ENCODE measurements at places on chromosomes 12 and 14. TPM values are rescaled to one million over a fixed set of nuclear protein-coding genes. Genes with fewer than 3 reads are reported as not detected.

GRCh38 chr14:24139272-24139934, 2.0 kb downstream of the EMC9 start:
- peaks cover 6% of the 10 kb centered on the region for H3K36me3 ChIP-seq
- no peak overlapping the region for H3K27ac ChIP-seq
- H3K4me3 ChIP-seq = peak overlapping the region; percentile 61

DNA sequence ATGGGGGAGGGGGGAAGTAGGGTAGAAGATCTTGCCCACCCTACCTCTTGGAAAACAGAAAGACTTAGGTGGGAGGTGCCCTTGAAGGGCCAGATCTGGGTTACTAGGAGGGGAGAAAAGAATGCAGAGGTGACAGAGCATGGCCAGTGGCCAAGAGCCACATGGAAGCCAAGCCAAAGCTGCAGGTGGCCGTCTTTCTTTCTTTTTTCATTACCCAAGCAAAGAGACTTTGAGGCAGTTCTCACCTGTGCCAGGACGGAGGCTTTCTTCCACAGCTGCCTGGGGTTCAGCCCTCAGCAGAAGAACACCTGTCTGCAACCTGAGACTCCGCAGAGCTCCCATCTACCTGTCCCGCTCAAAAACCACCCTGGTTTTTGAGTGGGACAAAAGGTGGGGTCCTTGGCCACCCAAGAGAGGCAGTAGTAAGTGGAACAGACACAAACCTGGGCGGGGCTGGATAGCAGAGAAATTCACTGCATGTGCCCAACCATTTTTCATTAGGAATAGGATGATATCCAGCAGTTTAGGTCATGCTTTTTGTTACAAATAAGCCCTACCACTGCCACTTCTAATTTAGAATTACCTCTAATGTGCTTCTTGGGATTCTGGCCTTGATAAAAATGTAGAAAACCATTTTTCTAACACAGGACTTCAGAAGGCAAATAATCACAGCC, 116.5 kb downstream of the DYRK2 start:
- no peak overlapping the region for H3K27ac ChIP-seq
- no peak overlapping the region for H3K4me3 ChIP-seq
- H3K27me3 ChIP-seq = peaks cover 4% of the 10 kb centered on the region
- no peaks in the 10 kb centered on the region for H3K36me3 ChIP-seq
- no peak for DNase-seq

DNA sequence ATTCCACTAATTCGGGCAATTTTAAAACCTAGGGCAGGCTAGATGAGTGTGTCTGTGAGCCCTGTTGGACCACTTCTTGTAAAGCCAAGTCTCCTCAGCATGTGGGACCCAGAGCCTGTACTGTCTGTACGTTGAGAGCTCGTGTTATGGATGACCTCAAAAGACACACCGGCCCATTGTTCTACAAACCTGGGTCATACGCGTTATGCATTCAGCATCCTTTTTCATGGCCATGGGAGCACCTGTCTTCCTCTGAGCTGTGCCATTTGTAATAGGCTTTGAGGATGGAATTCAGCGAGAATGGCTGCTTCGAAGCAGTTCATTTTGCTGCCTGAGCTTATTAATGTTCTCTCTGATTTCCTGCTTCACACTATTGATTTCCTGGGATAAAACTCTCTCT, 15.0 kb downstream of the WSCD2 start:
- no peak overlapping the region for H3K4me3 ChIP-seq
- H3K27me3 ChIP-seq = peaks cover 20% of the 10 kb centered on the region
- no peaks in the 10 kb centered on the region for H3K4me1 ChIP-seq
- DNase-seq = no peak
- H3K27ac ChIP-seq = no peak overlapping the region
- no peaks in the 10 kb centered on the region for H3K36me3 ChIP-seq

- no peak overlapping the region for H3K27ac ChIP-seq
- H3K4me1 ChIP-seq = no peaks in the 10 kb centered on the region
- H3K4me3 ChIP-seq = no peak overlapping the region
- no peak for DNase-seq
Measured at GRCh38 chr14:45145214-45145613, 9.5 kb downstream of the FANCM start.

GRCh38 chr12:130832561-130833209, 6.4 kb downstream of the STX2 start:
- no peaks in the 10 kb centered on the region for H3K36me3 ChIP-seq
- peaks cover 20% of the 10 kb centered on the region for H3K4me1 ChIP-seq
- peaks cover 9% of the 10 kb centered on the region for H3K27me3 ChIP-seq
- H3K4me3 ChIP-seq = no peak overlapping the region

GRCh38 chr14:90079576-90079975, 17.8 kb downstream of the KCNK13 start:
- DNase-seq = no peak
- H3K4me1 ChIP-seq = no peaks in the 10 kb centered on the region
- H3K4me3 ChIP-seq = no peak overlapping the region
- H3K36me3 ChIP-seq = no peaks in the 10 kb centered on the region
- no peak overlapping the region for H3K27ac ChIP-seq
- H3K27me3 ChIP-seq = peaks cover 9% of the 10 kb centered on the region

DNA sequence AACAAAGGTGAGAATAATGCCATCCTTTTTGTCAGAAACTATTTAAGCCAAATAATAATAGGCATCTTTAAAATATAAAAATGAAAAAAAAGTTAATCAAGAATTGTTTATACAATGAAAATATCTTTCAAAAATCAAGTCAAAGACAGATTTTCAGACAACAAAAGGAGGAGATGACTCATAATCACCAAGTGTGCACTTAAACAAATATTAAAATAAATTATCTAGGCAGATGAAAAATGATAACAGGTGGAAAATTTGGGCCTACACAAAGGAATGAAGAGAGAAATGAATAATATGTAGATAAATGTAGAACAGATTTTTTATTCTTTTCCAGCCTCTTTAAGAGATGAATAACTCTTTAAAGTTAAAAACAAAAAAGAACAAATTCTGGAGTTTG, 250.0 kb upstream of the PLEKHG7 start:
- no peak overlapping the region for H3K4me3 ChIP-seq
- H3K27me3 ChIP-seq = no peaks in the 10 kb centered on the region
- DNase-seq = no peak
- no peaks in the 10 kb centered on the region for H3K4me1 ChIP-seq
- no peaks in the 10 kb centered on the region for H3K36me3 ChIP-seq

- H3K27me3 ChIP-seq = no peaks in the 10 kb centered on the region
- H3K27ac ChIP-seq = no peak overlapping the region
- no peak for DNase-seq
- H3K4me1 ChIP-seq = no peaks in the 10 kb centered on the region
- no peaks in the 10 kb centered on the region for H3K36me3 ChIP-seq
Measured at GRCh38 chr12:21906919-21907493, 34.2 kb downstream of the ABCC9 start.

The AMDHD1 gene
- total RNA-seq = 0.41 TPM

Measured in progenitor cell of endocrine pancreas (in vitro differentiated cells).